ENCODE measurements at places on chromosomes 11 and 22. TPM values are rescaled to one million over a fixed set of nuclear protein-coding genes. Genes with fewer than 3 reads are reported as not detected.

KRTAP5-11 gene
- not detected for total RNA-seq

EED gene
- 9.1 TPM for total RNA-seq

DCDC1 gene
- total RNA-seq = 0.63 TPM

BTBD18 gene
- not detected for total RNA-seq

MYOD1 gene
- not detected for total RNA-seq

IL18 gene
- 2.3 TPM for total RNA-seq

C11orf16 gene
- total RNA-seq = not detected

UBASH3B gene
- total RNA-seq = 5.8 TPM

PLEKHB1 gene
- 13.8 TPM for total RNA-seq

- DNase-seq = peak; percentile 69
These were observed 1.7 kb upstream of the SCO2 start for GRCh38 chr22:50526834-50527801.

- DNase-seq = no peak
These were observed 31.2 kb upstream of the LINC01488 start for GRCh38 chr11:69450064-69450856.

DNA sequence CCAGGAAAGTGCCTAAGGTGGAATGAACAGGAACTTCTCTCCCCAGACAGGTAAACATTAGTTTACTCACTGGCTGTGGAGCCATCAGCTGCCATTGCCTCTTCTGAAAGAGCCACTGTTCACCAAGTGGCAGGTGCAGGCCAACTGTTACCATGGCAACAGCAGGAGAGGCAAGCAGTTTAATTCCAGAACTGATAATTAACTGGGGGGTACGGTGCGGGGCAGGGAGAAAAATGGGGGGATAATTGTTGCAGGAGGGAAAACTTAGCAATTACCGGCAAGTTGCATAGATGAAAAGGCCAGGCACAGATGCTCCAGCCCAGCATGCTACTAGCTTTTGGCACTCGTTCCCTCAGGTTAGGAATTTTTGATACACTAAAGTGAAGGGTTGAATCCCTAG lies 85.1 kb downstream of the TRIM44 start:
- DNase-seq = no peak

GRCh38 chr11:103536335-103536722 lies 427.1 kb downstream of the DYNC2H1 start:
- no peak for DNase-seq

GRCh38 chr11:129960216-129961214 lies 42.1 kb downstream of the PRDM10 start:
- DNase-seq = no peak

- no peak for DNase-seq
These were observed 70.0 kb downstream of the SGSM1 start for GRCh38 chr22:24875862-24876506.

DNA sequence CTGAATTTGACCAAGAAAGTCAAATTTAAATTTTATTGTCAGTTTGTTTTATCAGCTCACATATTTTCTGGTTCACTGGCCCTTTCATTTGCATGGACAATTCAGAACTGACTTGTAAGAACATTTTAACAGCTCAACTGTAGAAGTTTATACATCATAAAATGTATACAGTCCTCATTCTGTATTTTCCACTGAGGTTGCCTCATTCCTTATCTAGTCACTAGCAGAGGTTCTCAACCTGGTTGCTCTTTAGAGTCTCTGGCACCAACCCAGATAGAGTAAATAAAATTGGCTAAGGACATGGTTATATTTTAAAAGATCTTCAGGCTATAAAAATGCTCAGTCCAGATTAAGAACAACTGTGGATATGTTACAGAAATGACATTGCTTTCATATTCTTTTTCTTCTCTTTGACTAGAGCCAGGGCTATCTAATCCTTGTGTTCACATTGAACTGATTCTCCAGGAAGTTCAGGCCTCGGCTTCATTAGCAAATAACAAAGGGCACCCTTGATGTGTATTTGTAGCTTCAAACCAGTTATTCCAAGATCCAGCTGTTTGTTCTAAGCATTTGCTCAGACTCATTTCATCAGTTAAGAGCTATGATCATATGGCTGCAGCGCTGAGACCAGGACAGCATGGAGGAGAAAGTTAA lies 782.5 kb downstream of the ETS1 start:
- DNase-seq = no peak

DNA sequence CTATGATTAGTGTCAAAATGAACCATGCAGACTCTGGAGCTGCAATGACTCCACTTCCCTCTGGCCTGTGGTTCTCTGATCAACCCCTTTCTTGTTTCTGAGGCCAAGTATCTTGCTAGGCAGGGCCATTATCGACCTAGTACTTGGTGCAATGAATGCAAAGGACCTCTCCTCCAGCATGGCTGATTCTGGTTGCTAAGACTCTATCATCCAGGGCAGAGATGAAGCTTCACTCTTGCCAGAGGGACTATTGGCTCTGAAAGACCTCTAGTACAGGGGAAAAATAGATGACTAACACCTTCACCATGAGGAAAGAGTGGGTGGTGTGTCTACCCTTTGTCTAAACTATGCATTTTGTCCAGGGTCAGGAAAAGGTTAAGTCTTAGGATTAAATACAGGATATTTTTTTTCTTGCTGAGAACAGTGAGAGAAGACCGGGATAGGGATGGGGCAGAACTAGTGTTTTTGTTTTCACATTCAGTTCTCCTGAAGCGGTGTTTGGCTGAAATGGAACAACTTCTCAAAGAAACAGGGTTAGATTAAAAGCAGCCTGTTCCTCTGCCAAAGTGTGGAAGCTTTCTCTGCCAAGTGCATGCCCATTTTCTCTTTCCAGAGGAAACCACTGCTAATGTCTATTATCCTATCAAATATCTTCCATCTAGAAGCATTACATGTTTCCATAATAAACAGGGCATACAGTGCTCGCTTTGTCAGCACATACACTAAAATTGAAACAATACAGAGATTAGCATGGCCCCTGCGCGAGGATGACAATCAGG lies 5.0 kb upstream of the MTFP1 start:
- no peak for DNase-seq

DNA sequence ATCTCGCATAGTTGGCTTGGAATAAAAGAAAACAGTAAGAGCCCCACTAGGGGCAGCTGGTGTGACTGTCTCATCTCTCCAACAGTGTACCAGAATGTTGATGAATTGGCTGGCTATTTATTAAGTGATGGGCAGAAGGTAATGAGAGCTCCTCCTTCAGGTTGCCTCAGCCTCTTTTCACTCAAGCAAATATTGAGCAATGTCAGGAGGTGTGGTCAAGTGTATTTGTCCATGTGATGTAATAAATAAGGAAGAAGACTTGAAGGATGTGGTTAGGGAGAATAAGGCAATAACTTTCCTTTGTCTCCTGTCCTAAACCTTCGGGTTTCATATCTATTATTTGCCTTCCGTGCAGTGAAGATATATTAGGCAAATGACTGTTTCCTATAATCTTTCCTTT lies at the start of gene TCN1:
Gene TCN1 (minus strand): TSS at position 91 of the 400 bp plus-strand sequence. CDS start 17 bp downstream, at position 74.
- DNase-seq = no peak

GRCh38 chr11:38423042-38423441 lies 1825.0 kb upstream of the RAG2 start:
- DNase-seq = no peak

- DNase-seq = peak; percentile 71
These were observed 4.2 kb downstream of the SIPA1 start for GRCh38 chr11:65642014-65642671.

DNA sequence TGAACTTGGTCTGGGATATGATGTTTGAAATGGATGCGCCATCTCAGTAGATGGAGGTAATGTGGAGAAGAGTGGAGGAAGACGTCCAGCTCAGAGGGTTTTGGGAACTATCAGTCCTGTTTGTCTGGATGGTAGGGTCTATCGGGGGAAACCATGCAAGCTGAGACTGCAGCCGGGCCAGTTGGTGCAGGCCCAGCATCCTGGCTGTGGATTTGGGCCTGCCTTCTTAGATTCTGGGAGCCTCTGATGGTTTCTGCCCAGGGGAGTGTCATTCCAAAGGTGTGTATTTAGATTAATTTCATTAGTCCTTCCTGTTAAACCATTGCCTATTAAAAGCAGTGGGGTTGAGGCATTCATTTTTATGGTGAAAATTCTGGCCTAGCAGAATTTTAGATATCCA lies 31.6 kb downstream of the BMAL1 start:
- DNase-seq = no peak
